Aorta (tissue), 5 donors: ENCODE measurements at places on chromosomes 3 and 15.

- DNase-seq, result no peak
Observed at GRCh38 chr3:56833022-56833421, 31.3 kb upstream of the ARHGEF3 start.

- DNase-seq, result no peak
Observed at GRCh38 chr3:136135039-136135802, 60.9 kb downstream of the MSL2 start.

GRCh38 chr15:68204361-68204760 is 771 bp downstream of the CALML4 start:
- no peak for DNase-seq

DNA sequence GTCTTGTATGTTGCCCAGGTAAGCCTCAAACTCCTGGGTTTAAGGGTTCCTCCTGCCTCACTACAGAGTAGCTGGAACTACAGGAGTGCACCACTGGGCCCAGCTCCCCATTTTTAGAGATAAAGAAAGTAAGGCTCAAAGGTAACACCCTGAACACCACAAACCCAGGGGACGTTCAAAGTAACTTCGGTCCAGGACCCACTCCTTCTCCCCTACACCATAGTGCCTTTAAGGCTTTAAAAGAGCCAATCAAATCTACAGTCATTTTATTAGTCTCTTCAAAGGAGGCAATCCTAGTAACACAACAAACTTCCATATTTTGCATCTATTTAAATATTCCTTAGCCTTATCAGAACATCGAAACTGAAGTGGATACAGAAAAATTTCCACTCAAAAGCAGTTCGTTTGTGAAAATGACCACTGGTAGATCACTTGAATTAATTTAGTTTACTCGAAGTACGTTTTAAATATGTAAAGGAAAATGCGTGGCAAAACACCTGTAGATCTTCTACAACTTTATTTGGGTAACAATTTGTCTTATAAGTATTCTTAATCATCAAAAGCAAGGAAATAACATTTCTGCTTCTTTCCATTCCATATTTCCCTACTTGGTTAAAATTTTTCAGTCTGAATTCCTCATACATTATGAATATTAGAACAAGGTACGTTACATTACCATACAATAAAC is 1.8 kb downstream of the STAG1 start:
- DNase-seq, result no peak

GRCh38 chr15:80888846-80889245 is 100.8 kb downstream of the MESD start:
- DNase-seq, result no peak

- no peak for DNase-seq
Observed at GRCh38 chr3:58176827-58177489, 33.8 kb downstream of the DNASE1L3 start.

- DNase-seq, result peak; percentile 87
Observed at GRCh38 chr3:64213962-64214379, 11.3 kb downstream of the PRICKLE2 start.

DNA sequence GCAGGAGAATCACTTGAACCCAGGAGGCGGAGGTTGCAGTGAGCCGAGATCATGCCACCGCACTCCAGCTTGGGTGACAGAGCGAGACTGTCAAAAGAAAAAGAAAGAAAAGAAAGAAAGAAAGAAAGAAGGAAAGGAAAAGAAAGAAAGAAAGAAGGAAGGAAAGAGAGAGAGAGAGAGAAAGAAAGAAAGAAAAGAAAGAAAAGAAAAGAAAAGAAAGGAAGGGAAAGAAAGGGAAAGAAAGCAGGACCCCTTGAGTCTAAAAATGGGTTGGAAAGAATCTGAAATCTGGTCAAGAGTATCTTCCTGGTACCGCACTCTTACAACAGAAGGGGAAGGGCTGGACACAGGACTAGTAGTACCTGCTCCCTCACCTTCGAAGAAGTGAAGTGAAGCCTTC is 19.6 kb downstream of the CRYGS start:
- DNase-seq, result no peak

DNA sequence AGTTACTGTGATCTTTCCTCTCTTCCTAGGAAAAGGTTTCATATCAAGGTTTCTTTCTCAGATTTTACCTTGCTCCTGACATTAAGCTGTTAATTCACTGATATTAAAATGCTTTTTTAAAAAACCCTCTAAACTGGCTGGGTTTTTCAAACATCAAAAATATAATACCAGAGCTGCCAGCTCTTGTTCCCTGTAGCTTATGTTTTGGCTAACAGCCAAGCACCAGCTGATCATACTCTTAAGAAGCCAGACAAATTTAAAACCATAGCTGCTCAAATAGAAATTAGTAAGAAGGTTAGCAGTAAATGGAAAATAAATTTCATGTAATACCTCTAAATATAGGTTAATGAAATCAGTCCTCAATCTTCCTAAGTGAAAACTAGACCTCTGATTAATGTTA is 657.5 kb downstream of the GRM7 start:
- no peak for DNase-seq

DNA sequence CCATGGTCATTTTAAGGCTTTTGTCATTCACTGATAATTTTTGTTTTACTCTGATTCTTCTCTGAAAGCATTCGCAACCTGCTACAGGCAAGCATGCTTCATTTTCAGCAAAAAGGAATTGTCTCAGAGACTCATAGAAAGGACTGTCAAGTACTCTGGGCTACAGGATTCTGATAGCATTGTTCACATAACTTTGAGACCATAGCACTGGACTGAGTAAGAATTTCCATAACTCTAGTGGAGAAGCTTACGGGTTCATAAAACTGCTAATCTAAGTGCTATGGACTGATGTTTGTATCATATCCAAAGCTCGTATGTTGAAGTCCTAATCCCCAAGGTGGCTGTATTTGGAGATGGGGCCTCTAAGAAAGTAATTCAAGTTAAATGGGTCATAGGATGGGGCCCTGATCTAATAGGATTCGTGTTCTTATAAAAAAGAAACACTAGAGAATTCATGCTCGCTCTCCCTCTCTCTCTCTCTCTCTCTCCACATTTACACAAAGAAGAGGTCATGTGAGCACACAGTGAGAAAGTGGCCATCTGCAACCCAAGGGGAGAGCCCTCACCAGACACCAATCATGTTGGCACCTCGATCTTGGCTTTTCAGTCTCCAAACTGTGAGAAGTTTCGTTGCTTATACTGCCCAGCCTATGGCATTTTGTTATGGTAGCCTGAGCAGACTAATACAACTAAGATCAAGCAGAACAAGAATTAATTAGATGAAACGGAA is 60.4 kb downstream of the CRYGS start:
- DNase-seq, result no peak

DNA sequence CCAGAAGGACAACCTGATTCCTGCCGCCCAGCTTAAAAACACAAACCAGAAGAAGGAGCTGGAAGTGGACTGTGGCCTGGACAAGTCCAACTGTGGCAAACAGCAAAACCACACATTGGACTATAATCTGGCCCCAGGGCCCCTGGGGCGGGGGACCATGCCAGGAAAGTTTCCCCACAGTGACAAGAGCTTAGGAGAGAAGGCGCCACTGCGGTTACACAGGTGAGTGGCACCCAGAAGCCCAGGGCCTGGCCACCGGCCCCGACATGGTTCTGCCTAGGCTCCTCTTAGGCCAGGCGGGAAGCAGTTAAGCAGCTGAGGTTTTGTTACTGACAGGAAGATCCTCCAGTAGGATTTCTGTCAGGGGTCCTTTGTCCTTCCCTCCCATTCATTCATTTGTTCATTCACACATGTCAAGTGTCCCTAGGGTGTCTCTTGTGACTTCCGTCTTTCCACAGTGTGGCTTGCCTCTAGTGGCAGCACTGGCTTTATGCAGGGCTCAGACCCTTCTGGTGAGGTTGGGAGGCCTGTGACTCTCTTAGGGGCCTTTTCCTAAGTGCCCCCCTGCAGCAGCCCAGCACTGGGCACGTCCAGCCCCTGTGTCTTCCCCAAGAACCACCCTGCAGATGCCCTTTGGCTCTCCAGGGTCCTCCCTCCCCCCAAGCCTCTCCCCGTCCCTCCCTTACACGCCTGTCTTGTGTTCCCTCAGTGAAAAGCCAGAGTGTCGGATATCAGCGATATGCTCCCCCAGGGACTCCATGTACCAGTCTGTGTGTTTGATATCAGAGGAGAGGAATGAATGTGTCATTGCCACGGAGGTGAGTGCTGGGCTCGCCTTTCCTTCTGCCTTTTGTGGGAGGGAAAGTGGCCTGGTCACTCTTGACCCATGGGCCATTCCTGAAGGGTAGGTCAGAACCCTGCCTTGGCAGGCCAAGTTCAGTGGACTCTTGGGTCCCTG is 7.8 kb downstream of the DLL4 start:
- DNase-seq, result no peak

GRCh38 chr3:37985637-37986320 is 4.8 kb upstream of the VILL start:
- peak; percentile 41 for DNase-seq

DNA sequence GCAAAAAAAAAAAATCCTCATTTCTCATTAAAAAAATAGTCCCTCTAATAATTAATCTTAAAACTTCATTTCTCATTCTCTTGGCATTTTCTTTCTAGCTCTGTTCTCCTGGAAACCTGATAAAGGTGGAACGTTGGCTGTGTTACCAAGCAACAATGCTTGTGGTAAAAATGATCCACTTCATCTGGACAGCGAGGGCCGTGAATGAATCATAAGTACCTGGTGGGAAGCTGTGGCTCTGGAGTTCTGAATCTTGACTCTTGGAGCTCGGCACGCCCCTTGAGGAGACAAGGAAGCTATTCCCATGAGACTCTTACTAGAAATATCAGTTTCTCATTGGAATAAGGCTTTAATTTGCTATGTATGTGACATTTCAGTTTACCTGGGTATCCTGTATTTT is 32.5 kb downstream of the BCL2L10 start:
- DNase-seq, result no peak

DNA sequence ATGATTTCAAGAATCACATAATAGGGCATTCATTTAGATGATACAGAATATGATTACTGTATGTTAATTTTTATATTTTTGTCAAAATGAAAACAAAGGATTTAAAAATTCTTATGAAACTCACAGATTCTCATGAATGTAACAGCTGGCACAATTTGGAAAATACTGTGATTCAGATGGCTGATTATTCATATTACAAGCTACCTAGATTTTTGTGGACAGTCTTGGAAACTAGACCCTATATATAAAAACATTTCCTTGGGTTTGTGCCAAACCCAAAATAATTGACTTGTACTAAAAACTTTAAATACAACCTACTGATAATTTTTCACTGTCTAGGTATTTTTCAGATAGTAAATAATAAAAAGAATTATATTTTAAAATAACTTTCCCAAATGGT is 26.2 kb downstream of the ZBED2 start:
- DNase-seq, result no peak

GRCh38 chr3:126678693-126679317 is 23.9 kb upstream of the TXNRD3 start:
- DNase-seq, result no peak

- DNase-seq, result no peak
Observed at GRCh38 chr3:123275691-123276090, 73.9 kb downstream of the SEC22A start.

GRCh38 chr3:166955201-166955939 is 424.7 kb downstream of the ZBBX start:
- DNase-seq, result no peak

DNA sequence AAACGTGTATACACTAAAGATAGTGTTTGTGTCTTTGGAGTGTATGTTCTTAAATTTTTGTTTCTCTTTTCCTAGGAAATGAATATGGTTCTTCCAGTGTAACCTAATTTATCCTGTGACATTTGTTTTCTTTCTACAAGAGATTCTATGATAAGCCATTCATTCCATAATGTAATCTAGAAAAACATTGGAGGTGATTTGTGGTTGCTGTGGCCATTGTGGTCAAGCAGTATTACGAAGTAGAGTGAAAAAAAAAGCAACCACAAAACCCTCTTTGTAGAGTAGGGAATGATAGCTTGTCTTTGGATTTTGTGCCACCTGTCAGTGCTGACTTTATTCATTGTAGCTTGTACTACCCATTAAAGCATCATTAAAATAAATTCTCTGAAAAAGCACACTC is 1209.6 kb downstream of the ZPLD1 start:
- DNase-seq, result no peak

DNA sequence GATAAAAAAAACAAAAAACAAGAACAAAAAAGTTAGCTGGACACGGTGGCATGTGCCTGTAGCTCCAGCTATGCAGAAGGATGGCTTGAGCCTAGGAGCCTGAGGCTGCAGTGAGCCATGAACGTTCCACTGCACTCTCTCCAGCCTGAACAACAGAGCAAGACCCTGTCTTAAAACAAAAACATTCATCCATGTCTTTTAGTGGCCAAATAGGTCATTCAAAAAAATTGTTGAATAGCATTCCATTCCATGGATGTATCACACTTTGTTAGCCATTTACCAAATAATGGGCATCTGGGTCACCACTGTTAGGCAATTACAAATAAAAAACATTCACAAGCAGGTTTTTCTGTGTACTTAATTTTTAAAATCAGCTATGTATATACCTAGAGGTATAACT is 139.7 kb downstream of the STAG1 start:
- no peak for DNase-seq

DNA sequence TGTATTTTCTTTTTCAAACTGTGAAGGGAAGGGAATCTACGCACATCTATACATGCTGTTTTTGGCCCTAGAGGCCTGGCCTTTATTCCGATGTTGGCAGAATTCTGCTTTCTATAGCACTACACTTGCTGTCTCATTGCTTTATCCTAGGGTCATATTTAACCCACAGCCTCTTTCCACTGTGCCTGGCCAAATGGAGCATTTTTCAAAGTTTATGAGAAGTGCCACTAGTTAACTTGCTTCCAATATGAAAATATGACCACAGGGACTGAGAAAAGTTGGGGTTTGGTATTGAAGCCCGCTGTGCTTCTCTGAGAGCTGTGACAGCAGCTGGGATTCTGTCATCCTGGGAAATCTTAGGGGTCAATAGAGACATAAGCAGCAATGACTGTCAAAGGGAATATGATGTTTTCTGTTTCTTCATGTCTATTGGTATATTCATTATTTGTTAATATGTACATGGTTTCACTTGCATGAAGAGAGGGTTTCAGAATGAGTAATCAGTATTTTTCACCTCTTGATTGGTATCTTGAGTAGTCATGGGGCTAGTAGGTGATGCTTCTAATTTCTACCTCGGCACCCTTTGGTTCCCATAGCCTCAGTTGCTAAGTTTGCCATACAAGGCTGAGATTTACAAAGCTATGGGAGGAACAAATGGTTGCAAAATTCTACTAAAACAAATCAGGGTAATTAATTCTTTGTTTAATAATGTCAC is 275.8 kb upstream of the RBMS3 start:
- no peak for DNase-seq

DNA sequence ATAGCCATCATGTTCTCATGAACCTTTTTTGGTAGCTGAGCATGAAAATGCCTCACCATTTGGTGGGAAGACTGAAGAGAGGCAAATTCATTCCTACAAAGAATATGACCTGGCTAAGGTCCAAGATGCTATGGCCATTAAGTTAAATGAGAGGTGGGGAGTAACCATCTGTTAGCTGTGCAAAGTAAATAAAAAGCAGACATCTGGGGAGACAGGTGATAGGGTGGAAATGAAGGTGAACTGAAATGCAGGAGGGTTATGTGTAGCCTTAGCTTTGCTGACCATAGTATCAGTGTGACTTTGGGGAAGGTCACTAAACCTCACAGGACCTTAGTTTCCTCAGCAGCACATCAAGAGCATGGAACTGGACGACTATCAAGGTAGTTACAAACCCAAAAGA is 111.0 kb upstream of the STRIT1 start:
- DNase-seq, result no peak

- DNase-seq, result no peak
Observed at GRCh38 chr3:122921791-122922651, 105.5 kb downstream of the SEMA5B start.
